ENCODE measurements at places on chromosomes 2 and 18.

DNA sequence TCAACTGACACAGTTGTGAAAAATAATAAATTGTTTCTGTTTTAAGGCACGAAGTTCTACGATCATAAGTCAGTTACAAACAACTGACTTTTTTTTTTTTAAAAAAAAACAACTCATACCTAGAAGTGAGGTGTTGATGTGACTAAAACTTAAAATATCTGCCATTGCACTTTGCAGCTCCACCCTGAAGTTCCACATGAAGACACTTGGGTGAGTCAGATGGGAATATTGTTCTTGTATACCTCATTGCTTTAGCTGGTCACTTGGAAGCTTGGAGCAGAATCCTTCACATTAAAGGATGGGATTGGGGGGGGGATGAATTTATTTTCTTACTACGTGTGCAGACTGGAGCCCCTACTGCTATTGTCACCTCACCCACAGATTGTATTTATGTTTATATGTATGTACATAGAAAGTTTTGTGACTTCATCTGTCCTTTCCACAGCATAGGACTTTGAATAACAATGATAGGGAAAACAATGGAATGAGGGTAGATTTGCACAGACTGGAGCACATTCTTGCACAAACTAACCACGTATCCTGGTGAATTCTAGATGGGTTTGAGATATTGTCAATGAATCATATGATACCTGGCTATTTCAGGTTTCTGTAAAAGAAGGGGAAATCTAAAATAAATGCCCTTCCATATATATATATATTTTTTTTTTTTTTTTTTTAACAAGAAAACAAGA, 57.9 kb upstream of the ARHGAP15 start:
- no peak for DNase-seq

GRCh38 chr2:65939687-65940086, 495.2 kb upstream of the MEIS1 start:
- DNase-seq = no peak

DNA sequence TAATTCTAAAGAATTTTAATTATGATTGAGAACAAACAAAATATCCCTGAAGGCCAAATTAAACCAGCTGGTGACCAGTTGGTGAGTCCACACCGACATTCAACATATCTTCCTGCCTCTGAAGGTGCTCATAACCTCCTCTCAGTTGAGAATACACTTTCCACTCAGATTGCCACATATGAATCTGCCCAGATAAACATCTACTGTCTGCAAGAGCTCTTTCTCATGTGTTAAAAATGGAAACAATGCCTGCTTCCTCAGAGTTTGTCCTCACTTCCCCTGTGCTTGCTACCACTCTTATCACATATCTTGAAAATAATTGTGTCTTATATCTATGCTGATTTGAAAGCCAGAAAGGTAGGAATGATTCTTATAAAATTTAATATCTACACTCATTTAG, 177.7 kb upstream of the GULP1 start:
- no peak for DNase-seq

- DNase-seq = no peak
These were observed 119.3 kb upstream of the MAPRE2 start for GRCh38 chr18:34921811-34922385.

- no peak for DNase-seq
These were observed 416.6 kb upstream of the SMIM21 start for GRCh38 chr18:75844146-75844545.

- no peak for DNase-seq
These were observed 35.5 kb downstream of the CLASP1 start for GRCh38 chr2:121613774-121614173.

Data from activated naive CD4-positive, alpha-beta T cell treated with anti-CD3 and anti-CD28 coated beads, Interleukin-2, amount 50 U/mL, for 72 hours (primary cell).